Fibroblast of pulmonary artery (primary cell): ENCODE measurements at places on chromosomes 2 and 18.

GRCh38 chr2:207681431-207681830 is 30.0 kb upstream of the CCNYL1 start:
- no peak for DNase-seq

DNA sequence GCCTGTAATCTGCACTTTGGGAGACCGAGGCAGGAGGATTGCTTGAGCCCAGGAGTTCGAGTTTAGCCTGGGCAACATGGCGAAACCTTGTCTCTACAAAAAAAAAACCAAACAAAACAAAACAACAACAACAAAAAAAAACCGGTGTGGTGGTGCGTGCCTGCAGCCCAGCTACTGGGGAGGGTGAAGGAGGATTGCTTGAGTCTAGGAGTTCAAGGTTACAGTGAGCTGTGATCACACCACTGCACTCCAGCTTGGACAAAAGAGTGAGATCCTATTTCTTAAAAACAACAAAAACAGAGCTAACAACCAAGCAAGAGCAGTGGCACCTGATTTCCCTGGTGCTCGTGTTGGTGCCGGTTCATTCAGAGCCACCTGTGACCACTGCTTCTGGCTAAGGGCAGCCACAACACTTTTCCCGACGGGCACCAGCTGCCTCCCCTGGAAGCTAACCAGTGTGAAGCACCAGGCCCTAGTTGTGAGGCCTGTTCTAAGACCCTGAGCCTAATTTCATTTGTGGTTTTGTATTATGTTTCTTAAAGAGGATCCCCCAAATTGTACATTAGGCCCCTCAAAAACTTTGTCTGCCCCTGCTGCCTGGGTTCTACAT is 1.3 kb downstream of the AOX1 start:
- DNase-seq: no peak

GRCh38 chr2:44086629-44087028 is 82.0 kb upstream of the PPM1B start:
- no peak for DNase-seq

DNA sequence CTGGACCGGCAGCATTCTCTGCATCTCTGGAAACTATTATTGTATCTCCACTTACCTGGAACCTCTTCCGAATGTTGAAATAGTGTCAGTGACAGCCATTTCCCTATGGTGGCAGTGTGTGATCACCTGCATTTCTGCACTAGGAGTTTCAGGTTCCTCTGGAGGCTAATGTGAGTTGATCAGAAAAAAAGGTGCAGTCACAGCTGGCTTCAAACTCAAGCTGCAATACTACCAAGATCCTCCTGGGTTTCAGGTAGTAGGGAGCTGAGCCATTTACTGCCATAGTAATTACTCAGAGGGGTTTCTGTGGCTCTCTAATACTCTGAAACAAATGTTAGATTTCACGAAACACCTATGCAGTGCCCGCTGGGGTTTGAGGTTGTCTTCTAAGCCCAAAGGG is 183.5 kb upstream of the OSR1 start:
- DNase-seq: no peak

- no peak for DNase-seq
Observed at GRCh38 chr2:17298453-17298852, 219.8 kb downstream of the RAD51AP2 start.

DNA sequence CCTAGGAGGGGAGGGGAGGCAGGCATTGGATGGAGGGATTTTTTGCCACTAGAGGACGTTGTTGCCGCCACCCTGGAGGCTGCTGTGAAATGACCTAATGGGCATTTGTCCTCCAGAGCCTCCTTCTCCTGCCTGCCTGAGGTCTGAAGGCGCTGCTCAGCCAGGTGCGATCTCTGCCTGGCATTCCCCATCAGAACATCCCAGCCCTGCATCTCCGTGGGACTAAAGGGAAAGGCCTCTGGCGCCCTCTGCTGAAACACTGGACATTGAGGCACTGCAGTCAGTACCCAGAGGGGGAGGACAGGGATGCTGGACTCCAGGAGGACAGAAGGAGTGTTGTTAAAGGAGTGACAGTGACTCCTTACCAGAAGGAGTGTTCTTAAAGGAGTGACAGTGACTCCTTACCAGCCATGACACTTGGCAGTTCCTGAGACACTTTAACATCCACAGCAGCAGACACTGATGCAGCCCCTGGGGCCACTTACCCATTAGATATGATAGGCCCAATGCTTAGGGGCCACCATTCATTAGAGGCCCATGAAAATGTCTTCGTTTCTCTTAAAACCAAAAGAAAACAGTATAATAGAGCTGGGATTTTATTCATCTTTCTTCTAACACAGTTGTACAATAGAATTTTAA is 17.0 kb downstream of the THNSL2 start:
- DNase-seq: peak; percentile 51

GRCh38 chr2:43131890-43132682 is 94.3 kb downstream of the ZFP36L2 start:
- DNase-seq: no peak

- DNase-seq: no peak
Observed at GRCh38 chr18:58305792-58306191, 261.8 kb downstream of the NEDD4L start.

DNA sequence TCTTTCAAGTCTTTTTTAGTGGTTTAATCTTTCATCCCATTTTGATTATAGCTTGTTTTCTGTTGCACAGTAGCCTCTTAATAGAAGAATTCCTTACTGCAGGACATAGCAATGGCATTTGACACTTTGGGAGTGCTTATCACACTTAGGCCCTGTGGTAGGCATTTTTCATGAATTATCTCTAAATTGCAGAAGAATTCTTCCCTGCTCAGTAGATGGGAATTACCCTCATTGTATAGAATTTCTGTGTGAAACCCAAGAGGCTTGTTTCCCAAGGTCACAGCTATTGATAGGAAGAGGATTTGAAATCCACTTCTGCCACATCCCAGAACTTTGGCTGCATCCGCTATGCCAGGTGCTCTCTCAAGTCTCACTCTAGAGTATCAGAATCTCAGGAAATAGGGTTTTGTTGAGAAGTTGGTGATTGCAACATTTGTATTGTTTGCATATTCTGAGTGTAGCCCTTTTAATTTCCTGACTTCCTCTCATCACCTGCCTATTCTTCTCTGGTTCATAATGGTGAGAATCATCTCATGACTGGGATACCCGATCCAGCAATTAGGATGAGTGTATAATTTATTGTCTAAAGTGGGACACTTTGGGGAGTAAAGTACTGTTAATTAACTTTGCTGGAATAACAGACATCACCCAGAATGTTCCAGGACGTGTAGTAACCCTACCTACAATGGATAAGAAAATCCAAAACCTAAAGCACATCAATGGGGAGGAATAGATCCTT is 255.2 kb upstream of the RASGRP3 start:
- peak; percentile 41 for DNase-seq

DNA sequence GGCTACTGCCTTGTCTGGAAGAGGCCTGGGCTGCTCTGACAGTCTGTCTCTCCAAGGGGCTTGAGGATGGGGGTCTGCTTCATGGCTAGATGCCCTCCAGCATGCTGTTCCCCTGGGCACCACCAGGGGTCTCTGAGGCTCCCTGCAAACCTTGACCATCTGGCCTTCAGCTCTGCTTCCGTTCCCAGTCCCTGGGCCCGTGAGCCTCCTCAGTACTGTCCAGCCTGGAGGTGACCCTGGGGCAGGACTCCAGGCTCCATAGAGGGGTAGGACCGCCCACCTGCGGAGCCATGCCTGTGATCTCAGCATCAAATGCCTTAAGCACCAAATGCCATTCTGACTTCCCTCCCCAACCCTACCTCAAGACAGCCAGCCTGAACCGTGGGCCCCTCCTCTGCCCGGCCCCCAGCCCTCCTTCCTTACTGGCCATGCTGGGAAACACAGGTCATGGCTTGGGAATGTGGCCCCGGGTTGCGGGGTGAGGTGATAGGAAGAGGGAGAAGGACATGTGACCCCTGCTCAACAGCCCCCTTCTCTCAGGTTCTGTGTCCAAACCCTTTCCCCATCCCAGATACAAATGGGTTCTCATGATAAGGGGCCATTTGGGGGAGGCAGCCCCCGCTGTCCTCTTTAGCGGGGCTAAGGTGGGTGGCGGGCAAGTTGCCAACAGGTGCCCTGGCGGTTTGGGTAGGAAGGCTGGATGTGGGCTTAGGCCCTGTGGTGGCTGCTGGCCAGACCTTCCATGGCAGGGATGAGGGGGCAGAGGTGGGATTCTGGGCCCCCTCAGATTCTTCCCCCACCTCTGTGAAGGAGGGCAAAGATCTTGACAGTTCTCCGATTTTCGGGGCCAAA is 25.0 kb downstream of the SPEG start:
- peak; percentile 62 for DNase-seq

- DNase-seq: no peak
Observed at GRCh38 chr2:41910126-41910525, 137.7 kb upstream of the PKDCC start.

GRCh38 chr2:120195553-120195952 is 27.6 kb downstream of the TMEM185B start:
- no peak for DNase-seq

DNA sequence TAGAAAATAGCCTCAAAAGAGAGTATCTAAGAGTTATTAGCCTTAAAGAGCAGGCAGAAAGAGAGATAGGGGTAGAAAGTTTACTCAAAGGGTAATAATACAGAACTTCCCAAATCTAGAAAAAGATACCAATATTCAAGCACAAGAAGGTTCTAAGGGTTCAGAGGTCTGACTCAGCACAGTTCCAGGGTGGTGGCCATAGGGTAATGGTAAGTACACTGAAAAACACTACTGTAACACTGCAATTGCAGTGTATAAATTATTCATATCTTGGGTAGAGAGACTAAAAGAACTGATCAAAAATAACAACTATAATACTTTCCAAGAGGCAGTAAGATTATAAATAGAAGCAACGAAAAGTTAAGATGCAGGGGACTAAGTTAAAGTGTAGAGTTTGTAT is 115.2 kb downstream of the ROCK1 start:
- no peak for DNase-seq

GRCh38 chr2:138522556-138522955 is 21.0 kb downstream of the SPOPL start:
- DNase-seq: no peak

DNA sequence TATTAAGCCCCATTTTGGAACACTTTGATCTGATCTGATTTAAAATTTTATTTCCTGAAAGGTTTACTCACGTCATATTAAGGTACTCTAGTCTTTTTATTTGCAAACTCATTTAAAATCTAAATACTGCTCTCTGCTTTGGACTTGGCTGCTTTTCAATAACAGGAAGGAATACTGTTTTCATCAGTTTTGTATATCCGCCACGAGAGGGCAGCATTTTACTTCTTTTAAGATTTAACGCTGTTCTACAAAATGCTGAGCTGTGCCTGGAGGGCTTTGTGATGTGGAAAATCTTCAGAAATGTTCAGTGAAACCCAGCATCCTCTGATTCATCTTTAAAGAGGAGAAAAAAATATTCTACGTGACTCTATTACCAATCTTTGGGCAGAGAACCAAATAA is 37.5 kb upstream of the SLC38A11 start:
- DNase-seq: peak; percentile 85

- DNase-seq: no peak
Observed at GRCh38 chr2:161391737-161392506, 24.2 kb upstream of the TBR1 start.

GRCh38 chr2:153152036-153152435 is 326.5 kb downstream of the RPRM start:
- DNase-seq: no peak

DNA sequence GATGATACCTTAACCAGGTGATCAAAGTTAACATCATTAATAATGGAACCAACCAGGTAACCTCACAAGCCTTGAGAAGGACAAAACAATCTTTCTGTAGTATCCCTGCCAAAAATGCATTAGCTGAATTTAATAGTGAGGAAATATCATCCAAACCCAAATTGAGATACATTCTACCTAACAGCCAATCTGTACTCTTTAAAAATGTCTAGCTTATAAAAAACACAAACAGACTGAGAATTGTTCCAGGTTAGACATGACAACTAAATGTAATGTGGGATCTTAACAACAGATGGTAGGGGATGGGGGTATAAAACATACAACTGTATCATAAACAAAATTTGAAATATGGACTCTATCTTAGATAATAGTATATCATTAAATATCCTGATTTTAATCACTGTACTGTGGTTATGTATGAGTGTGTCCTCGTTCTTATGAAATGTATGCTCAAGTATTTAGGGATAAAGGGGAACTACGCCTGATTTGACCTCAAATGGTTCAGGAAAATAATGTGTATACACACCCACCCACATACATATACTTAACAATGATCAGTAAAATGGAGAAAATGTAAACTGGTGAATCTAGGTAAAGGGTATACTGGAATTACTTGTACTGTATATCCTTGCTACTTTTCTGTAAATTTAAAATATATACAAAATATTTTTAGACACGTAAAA is 1.7 kb downstream of the FANCL start:
- no peak for DNase-seq

GRCh38 chr2:16036951-16037350 is 96.6 kb downstream of the MYCN start:
- DNase-seq: no peak

GRCh38 chr2:33436083-33436482 is 40.4 kb upstream of the RASGRP3 start:
- DNase-seq: peak; percentile 53

DNA sequence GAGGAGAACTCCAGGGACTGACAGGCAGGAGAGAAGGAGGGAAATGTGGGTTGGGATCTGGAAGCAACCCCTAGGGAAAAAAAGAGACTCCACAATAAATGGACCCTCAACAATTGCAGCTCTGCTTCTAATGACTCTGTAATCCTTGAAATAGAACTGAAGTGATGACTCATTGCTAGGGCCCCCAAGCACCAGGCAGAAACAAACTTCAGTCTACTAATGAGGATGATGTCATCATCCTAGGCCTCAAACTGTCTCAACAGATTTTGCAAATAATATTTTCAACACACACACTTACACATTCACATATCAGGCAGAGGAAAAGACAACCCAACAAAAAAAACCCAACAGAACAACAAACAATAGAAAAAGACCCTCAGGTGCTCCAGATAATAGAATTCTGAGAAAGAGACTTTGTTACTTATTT is 143.3 kb downstream of the HDAC4 start:
- DNase-seq: peak; percentile 82

GRCh38 chr2:81324046-81324445 is 1019.5 kb upstream of the LRRTM1 start:
- DNase-seq: peak; percentile 7

GRCh38 chr18:46237891-46238290 is 133.7 kb downstream of the HAUS1 start:
- DNase-seq: no peak

DNA sequence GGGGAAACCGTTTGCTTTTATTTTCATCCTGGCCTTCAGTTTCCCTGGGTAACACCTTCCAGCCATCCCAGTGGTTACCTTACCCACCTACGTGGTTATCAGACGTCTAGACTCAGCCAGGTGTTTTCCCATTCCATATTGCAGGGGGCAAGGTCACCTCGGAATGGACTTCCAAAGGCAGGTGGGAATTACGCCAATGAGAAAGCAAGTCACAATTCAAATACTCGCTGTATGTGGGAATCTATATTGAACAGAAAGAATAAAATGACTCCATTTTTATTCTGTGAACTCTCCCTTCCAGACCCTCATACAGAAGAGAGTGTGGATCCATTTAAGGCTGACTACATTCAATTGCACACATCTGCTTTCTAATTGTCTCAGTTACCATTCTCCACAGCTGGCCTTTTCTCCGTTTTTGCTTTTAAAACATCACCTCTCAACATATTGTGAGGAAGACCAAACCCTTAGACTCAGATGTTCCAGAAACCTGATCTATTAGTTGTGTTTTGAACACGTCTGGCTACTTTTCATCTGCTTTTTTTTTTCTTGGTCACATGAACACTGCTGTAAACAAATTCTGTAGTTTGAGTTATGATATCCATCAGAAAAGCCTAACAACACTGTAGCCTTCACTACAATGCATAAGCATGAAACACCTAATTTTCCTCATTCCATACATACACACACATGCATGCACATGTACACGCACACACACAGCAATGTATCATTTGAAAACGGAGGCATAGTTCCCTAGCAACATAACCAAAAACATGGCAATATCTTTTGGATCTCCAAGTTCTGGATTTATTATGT is 59.8 kb downstream of the BCL2 start:
- no peak for DNase-seq
